ENCODE measurements at places on chromosomes 2 and 18.

GRCh38 chr2:40034198-40034597, 255.1 kb upstream of the THUMPD2 start:
- peak; percentile 100 for DNase-seq

DNA sequence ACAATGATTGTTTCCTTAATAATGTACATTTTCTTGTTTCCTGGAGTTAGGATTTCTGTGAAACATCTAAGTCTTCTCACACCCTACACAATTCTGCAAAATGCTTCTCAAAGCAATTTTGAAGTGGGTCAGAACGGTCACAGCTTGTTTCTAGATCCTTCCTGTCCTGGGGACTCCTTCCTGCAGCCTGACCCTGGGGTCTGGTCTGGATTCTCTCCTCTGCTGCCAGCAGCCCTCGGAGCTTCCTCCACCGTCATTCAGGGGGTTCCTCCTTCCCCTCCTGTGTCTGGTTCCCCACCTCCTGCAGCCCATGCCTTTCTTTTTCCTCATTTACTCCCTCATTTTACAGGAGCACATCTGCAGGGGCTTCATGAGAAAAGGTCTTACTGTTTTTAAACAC, 322.1 kb downstream of the AGPS start:
- no peak for DNase-seq

GRCh38 chr2:10026940-10027569, 16.3 kb upstream of the KLF11 start:
- DNase-seq: no peak

GRCh38 chr2:23021311-23022120, 363.5 kb upstream of the KLHL29 start:
- DNase-seq: no peak

GRCh38 chr2:6470518-6470917, 395.2 kb downstream of the CMPK2 start:
- DNase-seq: no peak

DNA sequence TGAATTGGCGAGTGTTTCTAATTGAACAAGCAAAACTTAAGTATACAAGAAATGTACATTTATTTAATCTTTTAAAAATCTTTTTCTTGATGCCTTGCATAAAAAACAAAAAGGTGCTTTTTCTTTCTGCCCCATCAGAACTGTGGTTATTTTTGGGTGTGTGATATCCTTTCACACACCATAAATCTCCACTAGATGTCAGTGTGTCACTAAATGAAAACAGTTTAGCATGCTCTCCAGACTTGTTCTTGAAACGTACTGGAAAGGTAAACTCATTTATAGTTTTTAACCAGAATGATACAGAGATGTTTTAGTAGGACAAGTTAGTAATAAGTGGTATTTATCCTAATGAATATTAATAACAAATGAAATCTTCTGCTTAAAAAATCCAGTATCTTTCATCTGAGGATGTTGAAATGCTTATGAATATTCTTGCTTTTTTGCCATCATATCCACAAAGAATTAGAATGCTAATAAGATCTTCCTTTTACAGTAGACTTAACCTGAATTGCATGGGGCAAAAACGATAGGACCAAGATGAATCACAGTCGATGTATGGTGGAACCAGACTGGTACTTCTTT, 96.8 kb downstream of the UBE2E3 start:
- DNase-seq: peak; percentile 54
